ENCODE measurements at places on chromosomes 13 and 19. TPM values are rescaled to one million over a fixed set of nuclear protein-coding genes. Genes with fewer than 3 reads are reported as not detected.

DNA sequence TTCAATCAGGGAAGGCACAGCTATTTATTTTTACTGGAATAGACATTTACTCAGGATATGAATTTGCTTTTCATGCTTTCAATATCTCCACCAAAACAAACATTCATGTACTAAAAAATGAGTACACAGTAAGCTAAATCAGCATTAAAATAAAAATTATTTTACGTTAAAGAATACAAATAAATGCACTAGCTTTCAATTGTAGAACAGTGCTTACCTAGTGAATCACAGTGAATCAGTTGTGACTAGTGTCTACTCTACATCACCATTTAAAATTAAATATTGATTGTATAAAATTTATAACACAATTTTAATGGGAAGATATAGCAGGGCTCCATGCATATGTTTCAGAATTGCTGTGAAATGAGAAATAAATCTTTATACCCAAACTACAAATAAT lies 929.6 kb upstream of the ATXN8OS start:
- H3K4me1 ChIP-seq = no peaks in the 10 kb centered on the region
- H3K27ac ChIP-seq = no peak overlapping the region
- no peaks in the 10 kb centered on the region for H3K27me3 ChIP-seq
- DNase-seq = no peak
- no peak overlapping the region for H3K4me3 ChIP-seq

DNA sequence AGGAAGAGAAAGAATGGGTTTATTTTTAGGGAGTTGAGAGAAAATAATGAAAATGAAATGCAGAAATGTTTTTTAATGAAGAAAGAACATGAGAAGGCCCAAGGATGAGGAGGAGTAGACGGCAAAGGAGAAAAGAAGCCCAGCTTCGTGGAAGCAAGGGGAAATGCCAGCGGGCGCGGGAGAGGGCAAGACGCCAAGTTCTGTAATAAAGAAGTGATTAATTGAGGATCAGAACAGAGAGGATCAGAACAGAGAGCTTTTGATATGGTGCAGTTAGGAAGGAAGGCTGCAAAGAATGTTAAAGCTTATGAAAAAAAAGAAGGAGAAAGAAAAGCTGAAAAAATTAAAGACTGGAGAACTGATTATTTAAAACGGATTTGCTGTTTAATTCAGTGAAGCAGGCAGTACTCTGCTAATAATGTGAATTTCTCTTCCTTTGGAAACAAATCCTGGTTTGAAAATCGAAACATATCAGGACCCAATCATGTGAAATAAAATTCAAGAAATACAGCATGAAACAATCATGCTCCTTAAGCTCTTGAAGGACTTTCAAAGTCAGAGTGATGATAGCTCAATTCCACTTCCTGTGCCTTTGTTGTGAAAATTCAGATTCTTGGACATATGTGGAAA lies 99.3 kb upstream of the SOX1 start:
- no peak overlapping the region for H3K27ac ChIP-seq
- H3K27me3 ChIP-seq = no peaks in the 10 kb centered on the region
- no peaks in the 10 kb centered on the region for H3K4me1 ChIP-seq
- H3K4me3 ChIP-seq = no peak overlapping the region
- no peak for DNase-seq
- H3K36me3 ChIP-seq = no peaks in the 10 kb centered on the region

DNA sequence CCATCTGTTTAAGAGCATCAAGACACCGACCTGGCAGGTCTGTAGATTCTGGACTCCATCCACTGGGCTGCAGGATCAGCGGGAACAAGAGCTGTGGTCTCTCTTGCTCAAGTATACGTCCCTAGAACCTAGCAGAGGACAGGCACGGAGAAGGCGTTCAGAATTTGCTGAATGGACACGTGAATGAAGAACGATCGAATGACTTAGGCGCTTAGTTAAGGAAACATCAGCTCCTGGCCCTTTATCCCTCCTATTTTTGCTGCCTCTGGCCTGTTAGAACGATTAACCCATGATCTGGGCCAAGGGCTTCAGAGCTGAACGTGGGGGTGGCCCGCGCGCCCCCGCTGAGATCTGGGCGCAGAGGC lies 953 bp downstream of the DZIP1 start:
- H3K27ac ChIP-seq = peak overlapping the region; percentile 46
- H3K27me3 ChIP-seq = peaks cover 10% of the 10 kb centered on the region
- H3K36me3 ChIP-seq = no peaks in the 10 kb centered on the region
- peak overlapping the region; percentile 37 for H3K4me3 ChIP-seq
- H3K4me1 ChIP-seq = peaks cover 18% of the 10 kb centered on the region

NOTCH3 gene
- 53.9 TPM for total RNA-seq

DNA sequence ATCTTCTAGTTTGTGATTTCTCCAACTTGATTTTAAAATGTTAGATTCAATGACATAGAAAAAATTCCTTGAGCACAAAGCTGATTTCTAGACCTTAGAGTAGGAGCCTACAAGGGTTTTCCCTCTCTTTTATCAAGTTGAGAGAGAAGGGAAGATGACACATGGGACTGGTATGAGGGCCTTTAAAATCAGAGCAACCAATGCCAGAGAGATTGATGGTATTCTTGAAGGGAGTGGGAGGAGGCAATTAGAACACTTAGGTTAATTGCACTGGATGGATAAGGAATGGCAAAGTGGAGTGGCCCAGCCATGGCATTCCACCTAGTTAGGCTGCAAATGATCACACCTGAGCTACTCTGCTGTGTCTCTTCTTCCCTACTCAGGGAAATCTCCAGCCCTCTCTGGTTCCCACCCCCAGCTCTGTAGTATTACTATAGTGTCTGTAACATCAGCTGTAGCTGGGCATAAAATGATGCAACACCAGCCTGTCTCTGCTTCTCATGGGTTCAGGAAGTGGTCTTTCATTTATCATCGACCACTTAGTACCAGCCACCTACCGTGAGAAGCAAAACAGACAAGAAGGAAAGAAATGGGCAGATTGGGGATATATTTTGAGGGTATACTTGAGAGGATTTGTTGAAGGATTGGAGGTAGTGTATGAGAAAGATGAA lies 333.6 kb downstream of the DLEU7 start:
- no peaks in the 10 kb centered on the region for H3K36me3 ChIP-seq
- DNase-seq = no peak
- no peaks in the 10 kb centered on the region for H3K27me3 ChIP-seq

DNA sequence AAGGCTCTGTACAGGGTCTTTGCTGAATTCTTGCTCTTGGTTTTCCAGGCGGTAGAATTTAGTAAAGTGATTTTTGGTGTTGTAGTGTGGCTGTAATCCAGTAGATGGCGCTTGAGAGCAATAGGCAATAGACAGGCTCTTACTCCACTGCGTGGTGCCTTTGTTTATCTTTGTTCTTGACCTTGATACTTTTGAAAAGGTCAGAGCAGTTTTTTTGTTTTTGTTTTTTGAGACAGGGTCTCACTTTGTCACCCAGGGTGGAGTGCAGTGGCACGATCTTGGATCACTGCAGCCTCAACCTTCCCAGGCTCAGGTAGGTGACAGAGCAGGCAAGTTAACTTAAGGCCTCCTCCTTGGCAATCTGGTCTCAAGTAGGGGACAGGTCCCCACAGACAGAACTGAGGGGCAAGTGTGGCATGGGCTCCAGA lies 12.2 kb upstream of the LILRA5 start:
- no peaks in the 10 kb centered on the region for H3K27me3 ChIP-seq
- no peak for DNase-seq
- H3K36me3 ChIP-seq = no peaks in the 10 kb centered on the region
- no peaks in the 10 kb centered on the region for H3K4me1 ChIP-seq
- H3K27ac ChIP-seq = no peak overlapping the region
- no peak overlapping the region for H3K4me3 ChIP-seq

DCT gene
- total RNA-seq = not detected

DNA sequence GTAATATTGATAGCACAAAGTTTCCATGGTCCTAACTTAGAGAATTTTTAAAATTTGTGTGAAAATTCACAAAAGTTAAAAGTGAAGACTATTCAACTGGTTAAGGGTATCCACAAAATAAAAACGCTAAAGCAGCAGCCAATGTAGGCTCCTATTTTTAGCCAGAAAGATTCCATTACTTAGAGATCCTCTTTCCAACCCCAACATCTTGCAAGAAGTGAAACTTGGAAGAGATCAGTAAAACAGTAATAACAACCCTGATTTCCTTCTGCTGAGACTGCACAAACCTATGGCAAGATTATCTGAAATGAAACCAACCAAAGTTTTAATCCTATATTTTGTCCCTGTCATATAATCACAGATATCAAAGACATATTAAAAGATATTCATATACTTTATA lies 8.5 kb downstream of the TBC1D4 start:
- no peaks in the 10 kb centered on the region for H3K36me3 ChIP-seq
- H3K27me3 ChIP-seq = no peaks in the 10 kb centered on the region
- no peak overlapping the region for H3K4me3 ChIP-seq
- H3K27ac ChIP-seq = peak overlapping the region; percentile 24
- DNase-seq = no peak

DNA sequence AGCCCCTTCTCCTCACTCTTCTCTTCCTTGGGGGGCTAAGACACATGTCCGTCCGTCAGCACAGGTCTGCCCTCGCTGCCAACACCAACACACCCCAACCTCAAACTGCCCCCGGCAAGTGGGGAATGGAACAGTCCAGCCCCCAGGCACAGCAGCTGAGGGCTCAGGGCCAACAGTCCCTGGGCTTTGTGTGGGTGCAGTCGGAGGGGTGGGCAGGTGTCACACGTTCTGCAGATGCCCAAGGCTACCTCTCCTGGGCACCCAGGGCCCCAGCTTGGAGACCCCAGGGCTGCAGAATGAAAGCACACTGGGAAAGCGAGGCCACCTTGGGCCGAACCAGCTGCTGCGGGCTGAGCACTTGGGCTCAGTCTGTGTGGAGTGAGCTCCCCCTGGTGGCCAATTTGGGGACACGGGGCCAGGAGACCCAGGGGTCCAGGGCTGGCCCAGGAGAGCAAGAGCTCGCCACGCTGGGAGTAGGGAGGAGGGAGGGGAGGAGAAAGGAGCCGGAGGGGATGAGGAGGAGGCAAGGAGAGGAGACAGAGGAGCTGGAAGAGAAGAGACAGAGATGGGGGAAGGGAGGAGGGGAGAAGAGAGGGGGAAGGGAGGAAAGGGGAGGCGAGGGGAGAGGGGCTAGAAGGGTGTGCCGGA lies 14.0 kb upstream of the ATP8B3 start:
- no peaks in the 10 kb centered on the region for H3K4me1 ChIP-seq
- DNase-seq = peak; percentile 77
- H3K27me3 ChIP-seq = no peaks in the 10 kb centered on the region
- H3K27ac ChIP-seq = no peak overlapping the region

DNA sequence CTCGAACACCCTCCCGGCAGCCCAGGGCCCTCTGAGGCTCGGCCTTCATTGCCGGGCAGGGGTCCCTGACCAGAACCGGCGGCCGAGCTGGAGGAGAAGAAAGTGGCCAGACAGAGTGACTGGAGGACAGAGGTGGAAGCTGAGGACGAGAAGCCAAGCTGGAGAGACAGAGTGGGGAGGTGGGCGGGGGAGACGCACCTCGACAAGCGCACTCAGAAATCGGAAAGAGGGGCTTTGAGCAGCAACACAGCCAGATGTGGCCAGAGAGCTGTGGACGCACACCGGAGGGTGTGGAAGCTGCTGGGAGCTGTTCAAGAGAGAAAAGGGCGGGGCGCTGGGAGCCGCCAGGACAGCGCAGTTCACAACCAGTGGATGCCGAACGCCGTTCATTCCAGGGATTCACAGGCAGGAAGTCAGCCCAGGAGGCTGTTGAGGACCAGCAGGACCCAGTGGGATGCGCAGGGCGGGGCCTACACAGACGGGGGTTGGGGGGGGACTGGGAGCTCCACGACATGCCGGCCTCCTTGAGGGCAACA lies 28.2 kb upstream of the C13orf46 start:
- H3K4me3 ChIP-seq = no peak overlapping the region
- DNase-seq = no peak
- H3K27me3 ChIP-seq = no peaks in the 10 kb centered on the region
- no peaks in the 10 kb centered on the region for H3K36me3 ChIP-seq

- DNase-seq = no peak
- H3K27me3 ChIP-seq = no peaks in the 10 kb centered on the region
- no peaks in the 10 kb centered on the region for H3K4me1 ChIP-seq
- no peak overlapping the region for H3K27ac ChIP-seq
- H3K36me3 ChIP-seq = no peaks in the 10 kb centered on the region
Observed at GRCh38 chr13:37241786-37242185, 136.3 kb upstream of the CSNK1A1L start.
